ENCODE measurements at places on chromosomes 5 and 9.

DNA sequence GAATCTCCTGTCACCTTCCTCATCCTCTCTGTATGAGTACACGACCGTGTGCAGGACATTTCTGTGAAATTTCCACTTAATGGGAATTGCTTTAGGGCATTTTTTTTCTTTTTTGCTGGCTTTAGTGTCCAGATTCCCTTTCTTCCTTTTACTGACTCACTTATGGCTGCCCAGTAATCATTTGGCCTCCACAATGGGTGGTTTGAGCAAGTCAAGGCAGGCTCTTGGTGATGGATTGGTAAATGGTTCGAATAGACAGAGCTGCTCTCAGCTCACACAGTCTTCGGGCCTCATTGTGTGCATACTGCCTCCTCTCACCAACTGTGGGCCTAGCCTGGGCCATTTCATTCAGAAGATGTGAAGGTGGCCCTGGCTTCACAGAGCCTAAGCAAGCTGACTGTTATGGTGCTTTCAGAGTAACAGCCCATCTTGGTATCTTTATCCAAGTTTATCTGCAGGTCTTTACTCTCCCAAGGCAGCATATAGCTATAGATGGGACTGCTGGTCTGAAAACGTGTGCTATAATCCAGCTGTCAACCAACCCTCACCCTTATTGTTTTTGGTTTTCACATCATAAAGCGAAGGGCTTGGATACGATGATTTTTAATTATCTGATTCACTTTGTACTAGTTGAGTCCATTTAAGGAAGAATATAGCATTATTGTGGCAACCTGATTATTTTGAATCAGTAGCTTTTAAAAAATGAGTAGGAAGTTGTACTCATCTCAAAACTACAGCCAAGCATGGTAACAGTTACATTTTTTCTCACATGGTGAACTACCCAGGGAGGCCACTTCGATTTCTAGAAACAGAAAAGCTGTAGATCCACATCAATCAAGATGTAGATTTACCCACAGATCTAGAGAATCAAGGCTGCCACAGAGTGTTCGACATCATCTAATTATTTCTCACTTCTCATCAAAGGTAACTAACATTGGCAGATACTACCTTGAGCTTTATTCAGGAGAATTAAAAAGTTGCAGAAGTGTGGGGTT is 50.4 kb upstream of the CKMT2 start:
- DNase-seq: no peak

DNA sequence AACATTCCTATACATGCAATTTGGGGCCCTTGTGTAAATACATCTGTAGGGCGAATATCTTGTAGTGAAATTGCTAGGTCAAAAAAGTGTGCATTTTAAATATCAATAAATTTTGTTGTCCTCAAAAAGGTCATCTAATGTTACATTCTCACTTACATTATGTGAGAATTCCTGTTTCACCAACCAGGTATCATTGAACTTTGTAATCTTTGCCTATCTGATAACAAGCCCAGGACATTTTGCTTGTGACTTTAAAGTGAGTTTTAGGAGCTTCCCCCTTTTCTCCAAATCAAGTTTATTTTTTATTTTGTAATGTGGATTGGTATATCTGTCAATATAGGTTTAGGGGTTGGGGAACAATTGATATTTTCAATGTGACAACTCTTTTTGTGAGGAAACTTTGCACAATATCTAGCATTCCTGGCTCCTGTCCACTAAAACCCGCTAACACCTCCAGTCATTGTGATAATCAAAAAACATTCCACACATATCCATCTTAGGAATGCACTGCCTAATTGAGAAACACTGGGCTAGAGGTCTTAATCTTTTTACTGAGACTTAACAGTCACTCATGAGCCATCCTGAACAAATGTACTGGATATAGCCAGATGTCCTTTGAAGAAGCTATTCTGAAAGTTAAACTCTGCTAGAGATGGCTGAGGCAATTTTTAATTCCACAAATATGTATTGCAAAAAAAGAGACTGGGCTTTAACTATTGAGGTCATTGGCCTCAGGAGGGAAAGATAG is 72.5 kb upstream of the SLC1A1 start:
- DNase-seq: no peak

GRCh38 chr9:105264380-105264779 is 19.9 kb downstream of the SLC44A1 start:
- no peak for DNase-seq

DNA sequence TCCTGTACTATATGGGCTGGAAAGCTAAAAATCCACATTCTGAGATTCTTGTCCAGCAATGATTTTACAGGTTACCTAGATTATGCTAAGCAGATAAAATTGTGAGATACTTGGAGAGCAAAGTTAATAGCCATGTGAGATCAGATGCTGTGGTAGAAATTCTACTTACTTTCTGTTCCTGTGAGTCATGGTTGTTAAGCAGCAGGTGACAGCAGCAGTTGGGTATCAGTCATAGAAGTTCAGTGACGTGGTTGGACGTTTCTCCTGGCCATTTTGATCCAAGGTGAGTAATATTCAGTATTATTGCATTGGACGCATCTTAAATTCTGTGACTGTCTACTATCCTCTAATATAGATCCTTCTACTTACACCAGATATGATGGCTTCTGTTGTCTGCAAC is 524.5 kb downstream of the TMEM38B start:
- DNase-seq: no peak

- DNase-seq: peak; percentile 70
These were observed 1.1 kb upstream of the EPB41L4A start for GRCh38 chr5:112419986-112420864.

GRCh38 chr5:67799732-67800234 is 415.8 kb upstream of the PIK3R1 start:
- no peak for DNase-seq

GRCh38 chr9:91519520-91520277 is 96.1 kb upstream of the NFIL3 start:
- no peak for DNase-seq

Measured in stimulated activated CD8-positive, alpha-beta memory T cell treated with anti-CD3 and anti-CD28 coated beads, Interleukin-4, amount 100 ng/mL, for 48 hours (primary cell).